Activated CD8-positive, alpha-beta memory T cell treated with anti-CD3 and anti-CD28 coated beads for 4 hours (primary cell): ENCODE measurements at places on chromosomes 2 and 18.

GRCh38 chr2:109474319-109474825 is 139.4 kb downstream of the SEPTIN10 start:
- no peak for DNase-seq

- no peak for DNase-seq
Observed at GRCh38 chr18:46407486-46408166, 249.4 kb downstream of the LOXHD1 start.

DNA sequence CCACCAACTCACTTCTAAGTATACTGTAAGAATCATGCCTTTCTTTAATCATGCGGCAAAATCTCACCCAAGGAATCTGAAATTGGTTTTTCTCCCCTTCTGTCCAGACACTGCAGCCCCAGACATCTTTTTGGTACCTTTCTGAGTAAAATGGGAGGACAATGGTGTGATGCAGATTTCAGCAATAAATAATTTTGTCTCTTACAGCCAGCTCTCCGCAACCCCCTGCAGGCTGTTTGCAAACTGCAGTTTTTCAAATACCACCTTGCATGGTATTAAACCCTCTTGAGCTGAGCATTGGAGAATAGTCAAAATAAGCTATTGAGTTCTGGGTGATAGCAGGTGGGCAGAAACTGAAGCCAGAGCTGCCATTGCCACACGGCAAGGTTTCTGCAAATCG is 32.2 kb downstream of the GPR39 start:
- DNase-seq: no peak

DNA sequence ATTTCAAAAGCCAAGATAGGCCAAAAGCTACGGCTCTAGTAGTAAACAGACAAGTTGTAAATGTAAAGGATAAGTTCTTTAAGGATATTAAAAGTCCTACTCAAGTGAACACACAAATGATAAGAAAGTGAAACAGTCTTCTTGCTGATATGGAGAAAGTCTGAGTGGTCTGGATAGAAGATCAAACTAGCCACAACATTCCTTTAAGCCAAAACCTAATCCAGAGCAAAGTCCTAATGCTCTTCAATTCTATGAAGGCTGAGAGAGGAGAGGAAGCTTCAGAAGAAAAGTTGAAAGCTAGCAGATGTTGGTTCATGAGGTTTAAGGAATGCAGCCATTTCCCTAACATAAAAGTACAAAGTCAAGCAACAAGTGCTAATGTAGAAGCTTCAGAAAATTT is 111.7 kb upstream of the ZEB2 start:
- DNase-seq: no peak

- peak; percentile 35 for DNase-seq
Observed at GRCh38 chr2:68828887-68829708, 42.1 kb downstream of the BMP10 start.

DNA sequence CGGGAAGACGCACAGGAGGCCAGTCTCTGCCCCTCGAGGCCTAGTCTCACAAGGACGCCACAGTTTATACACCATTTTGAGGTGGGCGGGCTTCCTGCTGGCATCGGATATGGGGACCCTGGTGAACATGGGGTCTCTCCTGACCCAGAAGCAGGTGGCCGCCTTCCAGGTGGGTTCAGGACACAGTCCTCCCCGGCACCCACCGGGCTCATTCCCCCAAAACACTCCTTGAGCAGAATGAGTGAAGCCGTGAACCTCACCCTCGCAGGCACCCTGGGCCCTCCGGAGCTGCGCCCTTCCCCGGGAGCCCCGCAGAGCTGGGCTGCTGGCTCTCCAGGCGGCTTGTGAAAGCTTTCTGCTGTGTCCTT is 6.5 kb downstream of the NFATC1 start:
- DNase-seq: no peak

- no peak for DNase-seq
Observed at GRCh38 chr2:115733190-115733775, 1290.8 kb downstream of the DPP10 start.

- no peak for DNase-seq
Observed at GRCh38 chr2:112174383-112174782, 36.2 kb downstream of the FBLN7 start.

- DNase-seq: no peak
Observed at GRCh38 chr2:113812204-113812603, 55.8 kb upstream of the SLC35F5 start.

DNA sequence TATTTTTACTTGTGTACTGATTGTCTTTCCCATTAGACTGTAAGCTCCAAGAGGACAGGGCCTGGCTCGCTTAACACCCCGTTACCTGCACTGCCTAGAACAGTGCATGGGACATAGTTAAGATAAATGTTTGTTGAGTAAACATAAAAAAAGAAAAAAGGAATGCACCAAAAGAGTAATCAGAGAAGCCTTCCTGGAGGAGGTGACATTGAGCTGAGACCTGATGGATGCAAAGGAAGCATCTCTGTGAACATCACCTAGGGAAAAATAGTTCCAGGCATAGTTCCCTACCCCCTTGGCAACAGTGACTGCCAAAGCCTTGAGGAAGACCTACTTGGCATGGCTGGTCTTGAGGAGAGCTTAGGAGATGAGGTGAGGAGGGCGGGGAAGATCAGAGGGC is 924 bp upstream of the TFCP2L1 start:
- no peak for DNase-seq

GRCh38 chr2:175792881-175793280 is 209.2 kb downstream of the LNPK start:
- DNase-seq: no peak

GRCh38 chr18:62165583-62165982 is 21.3 kb downstream of the PIGN start:
- no peak for DNase-seq

DNA sequence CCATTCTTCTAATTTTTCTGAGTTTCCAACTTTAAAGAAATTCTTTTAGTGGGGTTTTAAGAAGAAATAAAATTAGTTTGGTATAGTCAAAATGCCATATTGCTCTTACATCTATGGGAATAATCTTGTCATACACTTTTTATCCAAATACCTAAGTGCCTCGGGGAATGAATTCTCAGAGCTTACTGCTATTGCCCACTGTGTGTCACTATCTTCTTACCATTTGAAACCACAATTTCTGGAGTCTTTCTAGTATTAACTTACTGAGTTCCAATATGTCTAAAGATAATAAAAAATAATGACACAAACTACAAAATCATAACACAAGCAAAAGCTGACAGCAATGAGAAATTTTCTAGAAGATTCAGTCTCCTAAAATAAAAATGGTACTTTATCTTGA is 23.7 kb upstream of the DNAH6 start:
- DNase-seq: no peak
